ENCODE measurements at places on chromosomes 6 and 20.

- DNase-seq, result no peak
Measured at GRCh38 chr6:683742-684440, 9.0 kb downstream of the EXOC2 start.

- DNase-seq, result no peak
Measured at GRCh38 chr6:90907931-90908655, 321.2 kb upstream of the MAP3K7 start.

GRCh38 chr6:164142322-164142721 is 727.8 kb downstream of the QKI start:
- no peak for DNase-seq

DNA sequence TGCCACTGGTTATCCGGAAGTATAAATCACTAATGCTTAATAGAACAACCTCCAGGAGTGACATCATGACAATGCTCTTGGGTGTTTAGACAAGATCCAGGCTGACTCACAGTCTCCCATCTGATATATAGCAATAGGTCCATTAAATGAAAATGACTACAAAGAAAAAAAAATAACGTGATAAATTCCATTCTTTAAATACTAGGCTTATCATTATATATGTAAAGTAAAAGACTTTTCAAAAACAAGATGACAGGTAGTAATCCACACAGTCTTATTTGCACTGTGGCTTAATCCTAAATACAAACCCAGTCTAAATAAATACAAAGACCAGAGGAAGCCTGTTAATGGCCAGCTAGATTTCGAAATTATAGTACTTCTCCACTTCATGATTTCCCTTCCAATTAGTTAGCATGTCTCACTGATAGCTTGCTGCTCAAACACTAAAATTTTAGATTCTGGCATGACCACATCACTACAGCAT is 149.1 kb upstream of the BEND3 start:
- DNase-seq, result no peak

- no peak for DNase-seq
Measured at GRCh38 chr6:135372758-135373157, 124.8 kb downstream of the AHI1 start.

DNA sequence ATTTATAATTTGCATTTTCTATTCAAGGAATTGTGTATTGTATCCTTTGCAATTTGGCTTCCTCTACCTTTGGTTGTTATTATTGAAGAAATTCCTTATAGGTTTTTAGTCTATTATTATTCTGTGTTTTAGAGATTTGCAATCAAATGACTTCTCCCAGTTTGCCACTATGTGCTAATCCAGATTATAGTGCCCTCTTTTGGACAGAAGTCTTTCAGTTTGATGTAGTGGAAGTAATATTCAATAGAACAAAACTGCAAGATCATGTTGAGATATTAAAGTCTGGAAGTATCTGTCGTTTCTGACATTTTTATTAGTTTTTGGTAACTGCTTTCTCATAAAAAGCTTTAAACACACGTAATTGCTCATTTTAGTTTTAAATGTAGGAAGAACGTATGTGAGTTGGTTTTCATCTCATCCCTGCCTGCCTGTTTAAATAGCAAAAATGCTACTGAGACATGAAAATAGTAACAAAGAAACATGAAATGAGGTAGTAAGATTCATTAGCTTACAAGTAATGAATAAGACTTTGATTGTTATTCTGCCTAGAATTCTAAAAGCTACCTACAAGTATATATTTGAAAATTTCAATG is 72.8 kb downstream of the RTN4IP1 start:
- peak; percentile 49 for DNase-seq

DNA sequence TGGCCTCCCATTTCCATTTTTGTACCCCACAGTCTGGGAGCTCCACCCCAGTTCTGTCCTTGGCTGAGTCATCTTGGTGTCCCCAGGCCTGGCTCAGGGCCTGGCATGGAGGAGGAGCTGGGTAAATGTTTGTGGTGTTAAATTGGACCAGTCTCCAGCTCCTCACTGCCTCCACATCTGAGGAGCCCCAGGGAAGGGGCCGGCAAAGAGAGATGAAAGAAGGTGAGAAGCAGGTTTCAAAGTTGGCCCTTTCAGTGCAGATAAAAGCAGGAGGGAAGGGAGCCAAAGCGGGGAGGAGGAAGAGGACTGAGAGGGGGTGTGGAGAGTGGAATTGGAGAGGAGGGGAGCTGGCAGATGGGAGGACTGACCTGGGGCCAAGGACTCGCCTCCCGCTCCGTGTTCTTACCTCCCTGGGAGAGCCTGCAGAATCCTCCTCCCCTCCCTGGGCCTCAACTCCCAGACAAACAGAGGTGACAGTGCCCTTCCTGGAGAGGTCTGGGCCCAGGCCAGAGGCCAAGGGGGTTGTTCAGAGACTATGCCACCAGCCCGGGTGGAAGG is 89.0 kb downstream of the CD40 start:
- no peak for DNase-seq

GRCh38 chr6:133894795-133895358 is 6.0 kb downstream of the TCF21 start:
- no peak for DNase-seq

- no peak for DNase-seq
Measured at GRCh38 chr20:50580842-50581544, 70.8 kb downstream of the PTPN1 start.

DNA sequence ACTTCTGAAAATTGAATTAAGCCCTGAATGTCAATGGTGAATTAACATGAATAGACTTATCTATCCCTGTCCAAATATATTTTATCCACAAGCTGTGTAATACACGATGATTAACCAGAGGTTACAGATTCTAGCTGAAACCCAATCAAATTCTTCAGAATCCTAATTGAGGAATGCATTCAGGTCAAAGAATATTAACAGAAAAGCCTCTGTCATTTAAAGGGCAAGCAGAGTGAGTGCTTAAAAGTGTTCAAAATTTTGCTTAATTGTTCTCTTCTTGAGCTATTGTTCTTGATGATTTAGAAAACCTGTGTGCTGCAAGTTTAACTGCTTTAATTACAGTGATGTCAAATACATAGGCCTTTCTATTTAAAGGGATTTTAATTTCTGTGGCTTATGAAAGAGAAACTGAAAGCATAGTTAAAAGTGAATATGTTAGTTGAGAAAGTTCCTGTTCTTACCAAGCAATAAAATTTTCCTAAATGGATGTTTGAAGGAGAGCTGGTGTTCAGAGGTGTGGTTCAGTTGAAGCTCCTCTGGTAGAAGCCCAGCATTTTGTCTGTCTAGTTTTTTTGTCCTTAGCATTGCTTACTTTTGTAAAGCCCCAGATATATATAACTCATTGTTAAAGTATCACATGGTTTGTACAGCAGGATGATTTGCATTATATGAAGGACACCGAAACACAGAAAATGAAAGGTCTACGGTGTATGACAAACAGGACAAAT is 466.3 kb upstream of the PLCB4 start:
- DNase-seq, result no peak

DNA sequence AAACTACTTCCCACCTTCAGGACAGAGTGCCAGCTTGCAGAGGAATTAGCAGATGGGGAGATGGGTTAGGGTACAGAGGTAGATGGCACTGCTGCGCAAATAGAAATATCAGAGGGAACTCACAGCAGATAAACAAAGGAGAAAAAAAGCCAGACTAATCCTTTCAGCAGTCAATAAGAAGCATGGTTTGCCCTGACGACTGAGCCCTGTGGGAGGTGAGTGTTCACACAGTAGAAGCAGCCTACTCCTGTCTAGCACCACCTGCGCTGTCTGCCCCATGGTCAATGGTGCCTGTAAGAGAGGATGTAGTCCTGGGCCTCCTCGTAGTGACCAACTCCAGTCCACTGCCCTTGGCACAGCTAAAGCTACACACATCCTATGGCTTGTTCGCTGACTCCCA is 174.1 kb downstream of the IBTK start:
- no peak for DNase-seq
